ENCODE measurements at places on chromosomes 2 and 18.

GRCh38 chr2:128628206-128628605 lies 309.5 kb upstream of the HS6ST1 start:
- no peak for DNase-seq

GRCh38 chr2:95385570-95385984 lies 16.9 kb upstream of the FAHD2A start:
- DNase-seq = no peak

DNA sequence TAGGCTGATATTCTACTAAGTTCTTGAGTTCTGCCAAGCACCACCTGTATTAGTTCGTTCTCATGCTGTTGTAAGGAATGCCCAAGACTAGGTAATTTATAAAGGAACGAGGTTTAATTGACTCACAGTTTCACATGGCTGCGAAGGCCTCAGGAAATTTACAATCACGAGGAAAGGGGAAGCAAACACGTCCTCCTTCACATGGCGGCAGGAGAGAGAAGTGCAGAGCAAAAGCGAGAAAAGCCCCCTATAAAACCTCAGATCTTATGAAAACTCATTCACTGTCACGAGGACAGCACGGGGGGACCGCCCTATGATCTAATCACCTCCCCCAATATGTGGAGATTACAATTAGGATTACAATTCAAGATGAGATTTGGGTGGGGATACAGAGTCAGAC lies 47.7 kb upstream of the YWHAQ start:
- DNase-seq = peak; percentile 64

DNA sequence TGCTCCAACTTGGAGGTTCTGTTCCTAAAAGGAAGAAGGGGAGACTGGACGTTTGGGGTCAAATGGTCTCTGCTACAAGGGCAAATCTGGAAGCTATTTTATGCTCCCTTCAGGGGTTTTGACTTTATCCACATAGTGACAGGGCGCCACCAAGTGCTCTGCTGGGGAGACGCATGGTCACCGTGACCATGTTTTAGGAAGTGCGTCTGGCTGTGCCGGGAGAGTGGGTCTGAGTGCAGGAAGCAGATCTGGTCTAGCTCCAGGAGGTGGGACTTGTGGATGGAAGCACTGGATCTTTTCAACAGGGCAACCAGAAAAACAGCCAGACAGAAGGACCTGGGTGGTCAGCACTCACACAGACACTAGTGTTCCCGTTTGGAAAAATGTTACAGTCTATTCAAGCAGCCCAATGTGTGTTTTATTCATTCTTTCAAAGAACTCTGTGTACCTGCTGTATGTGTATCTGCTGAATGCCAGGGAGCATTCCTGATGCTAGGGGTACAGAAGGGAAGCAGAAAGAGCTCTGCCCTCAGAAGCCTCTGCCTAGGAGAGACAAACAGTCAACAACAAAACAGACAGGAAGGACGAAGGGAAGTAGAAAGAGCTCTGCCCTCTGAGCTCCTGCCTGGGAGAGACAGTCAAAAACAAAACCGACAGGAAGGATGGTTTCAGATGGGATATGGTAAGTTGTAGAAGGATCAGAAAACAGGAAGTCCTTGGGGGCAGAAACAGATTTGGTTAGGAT lies 14.3 kb downstream of the IMPA2 start:
- DNase-seq = peak; percentile 84

- DNase-seq = no peak
Observed at GRCh38 chr18:22432657-22433137, 15.0 kb upstream of the CTAGE1 start.

DNA sequence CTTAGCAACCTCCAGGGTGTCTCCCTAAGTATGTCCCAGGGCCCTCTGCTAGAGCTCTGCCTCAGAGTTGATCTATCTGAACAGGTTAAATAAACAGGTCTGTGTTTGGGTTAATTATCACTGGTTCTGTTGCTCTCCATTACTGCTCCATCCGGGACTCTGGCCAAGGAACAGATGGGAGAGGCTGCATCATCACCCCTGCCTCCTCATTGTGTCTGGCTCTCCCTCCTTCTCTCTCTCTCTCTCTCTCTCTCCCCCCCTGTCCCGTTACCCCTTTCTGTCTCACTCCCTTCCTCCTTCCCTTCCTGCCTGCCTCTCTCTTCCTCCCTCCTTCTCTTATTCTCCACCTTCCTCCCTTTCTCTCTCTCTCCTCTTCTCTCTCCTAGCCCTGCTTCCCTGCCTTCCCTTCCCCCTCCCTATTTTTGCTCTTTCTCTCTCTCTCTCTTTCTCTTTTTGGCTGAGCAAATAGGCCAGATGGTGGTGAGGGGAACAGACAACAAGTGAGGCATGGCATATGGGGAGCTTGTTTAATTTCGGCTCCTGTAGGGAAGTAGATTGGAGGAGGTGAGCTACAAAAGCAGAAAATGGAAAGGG lies 62.1 kb downstream of the SETBP1 start:
- DNase-seq = no peak

- no peak for DNase-seq
Observed at GRCh38 chr2:48399828-48400552, 130.0 kb upstream of the STON1 start.

- no peak for DNase-seq
Observed at GRCh38 chr2:42055573-42056514, 8.0 kb downstream of the PKDCC start.

DNA sequence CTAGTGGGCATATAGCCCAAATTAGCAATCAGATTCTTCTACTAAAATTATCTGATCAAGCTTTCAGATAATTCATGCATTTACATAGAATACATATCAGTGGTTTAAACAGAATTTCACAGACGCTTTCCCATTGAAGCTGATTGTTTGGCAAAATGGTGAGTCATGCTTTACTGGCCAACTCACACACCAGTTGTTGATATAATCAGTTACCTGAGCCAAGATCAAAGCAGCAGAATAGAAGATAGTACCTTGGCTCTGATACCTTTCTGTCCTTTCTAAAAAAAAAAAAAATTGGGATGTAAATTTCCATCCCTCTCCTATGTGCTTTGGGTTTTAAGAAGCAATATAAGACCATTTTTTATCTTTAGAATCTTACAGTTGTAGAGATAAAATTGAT lies 178.0 kb downstream of the MCFD2 start:
- no peak for DNase-seq

- peak; percentile 63 for DNase-seq
Observed at GRCh38 chr2:85648619-85649018, 19.4 kb downstream of the SFTPB start.
